ENCODE measurements at places on chromosomes 1 and 21. TPM values are rescaled to one million over a fixed set of nuclear protein-coding genes. Genes with fewer than 3 reads are reported as not detected.

Gene SLC45A3
- 0.75 TPM for total RNA-seq

Gene LCE3E
- total RNA-seq, result not detected

Gene MACO1
- total RNA-seq, result 21.9 TPM

Gene AHDC1
- 21.9 TPM for total RNA-seq

Gene INPP5B
- 32.8 TPM for total RNA-seq

Gene TNFRSF4
- total RNA-seq, result 35.4 TPM

Gene AKNAD1
- not detected for total RNA-seq

Gene PRAMEF11
- not detected for total RNA-seq

Gene GCSAML
- 0.26 TPM for total RNA-seq

Gene OLIG2
- not detected for total RNA-seq

Gene CYP2J2
- total RNA-seq, result 0.66 TPM

Gene NOS1AP
- total RNA-seq, result 0.07 TPM

Gene PROK1
- not detected for total RNA-seq

Gene IL10RB
- 28.2 TPM for total RNA-seq

Gene KCNJ9
- total RNA-seq, result not detected

Gene CD58
- total RNA-seq, result 15.0 TPM

Gene OR2L8
- 1.2 TPM for total RNA-seq

Gene CNR2
- total RNA-seq, result 1.5 TPM

Gene FAM229A
- total RNA-seq, result 32.0 TPM

Gene FMO3
- total RNA-seq, result not detected

Gene SAMSN1
- 43.8 TPM for total RNA-seq

Gene CDC20
- total RNA-seq, result 1.9 TPM

Gene CA6
- 2.8 TPM for total RNA-seq
